ENCODE measurements at places on chromosomes 5 and 9.
A peak's percentile ranks its signal among the peaks of the same experiment; 100 is the strongest.

GRCh38 chr9:132894862-132895835 is 16.5 kb downstream of the SPACA9 start:
- DNase-seq: no peak

DNA sequence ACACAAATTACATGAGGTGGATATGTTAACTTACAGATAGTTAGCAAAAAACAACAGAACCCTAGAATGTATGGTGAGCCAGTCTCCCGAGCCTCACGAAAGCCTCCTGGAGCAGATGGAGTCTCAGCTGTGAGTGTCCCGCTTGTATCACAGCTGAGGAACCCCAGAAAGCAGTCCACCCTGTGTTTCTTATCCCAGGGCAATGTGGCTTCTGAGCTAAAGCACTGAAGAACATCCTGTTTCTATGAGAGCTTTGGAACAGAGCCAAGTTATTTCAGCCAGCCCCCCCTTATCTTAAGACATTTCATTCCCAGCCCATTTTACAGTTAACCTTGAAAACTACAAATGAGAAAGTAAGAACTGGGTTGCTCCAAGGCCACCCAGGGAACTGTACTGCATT is 1220.9 kb upstream of the CDH6 start:
- no peak for DNase-seq

GRCh38 chr5:149617760-149618306 is 36.5 kb downstream of the ARHGEF37 start:
- no peak for DNase-seq

GRCh38 chr5:35920890-35921289 is 17.5 kb downstream of the CAPSL start:
- DNase-seq: no peak

DNA sequence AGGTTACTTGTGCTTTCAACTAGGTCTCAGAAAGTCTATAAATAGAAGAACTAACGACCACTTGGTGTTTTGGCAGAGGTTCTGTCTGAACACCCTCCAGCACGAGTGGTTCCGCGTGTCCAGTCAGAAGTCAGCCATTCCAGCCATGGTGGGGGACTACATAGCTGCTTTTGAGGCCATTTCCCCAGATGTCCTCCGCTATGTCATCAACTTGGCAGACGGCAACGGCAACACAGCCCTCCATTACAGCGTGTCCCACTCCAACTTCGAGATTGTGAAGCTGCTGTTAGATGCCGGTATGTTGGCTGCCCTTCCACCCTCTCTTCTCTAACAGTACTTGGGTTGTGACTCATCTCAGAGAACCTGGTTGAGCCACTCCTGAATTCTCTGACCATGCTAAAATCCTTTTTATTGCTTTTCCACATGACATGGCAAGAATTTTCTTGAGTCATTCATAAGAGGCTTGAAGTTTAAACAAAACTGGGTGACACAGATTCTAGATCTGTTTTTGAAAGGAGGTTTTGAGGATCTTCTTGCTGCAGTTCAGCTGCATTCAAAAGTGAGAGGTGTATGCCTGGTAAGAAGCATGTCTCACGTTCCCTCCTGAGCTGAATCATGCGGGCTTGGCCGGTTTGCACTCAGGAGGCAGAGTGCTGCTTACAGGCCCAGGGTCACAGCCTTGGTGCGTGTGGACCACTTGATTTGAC is 103.1 kb upstream of the DMRT1 start:
- peak; percentile 87 for DNase-seq

All from fibroblast of lung (primary cell).